GM12878 (cell line): ENCODE measurements at places on chromosomes 6 and 20.

- no peak for DNase-seq
Observed at GRCh38 chr20:34542439-34542838, 16.1 kb upstream of the MAP1LC3A start.

GRCh38 chr20:53672484-53673129 lies 79.0 kb upstream of the ZNF217 start:
- DNase-seq = no peak

DNA sequence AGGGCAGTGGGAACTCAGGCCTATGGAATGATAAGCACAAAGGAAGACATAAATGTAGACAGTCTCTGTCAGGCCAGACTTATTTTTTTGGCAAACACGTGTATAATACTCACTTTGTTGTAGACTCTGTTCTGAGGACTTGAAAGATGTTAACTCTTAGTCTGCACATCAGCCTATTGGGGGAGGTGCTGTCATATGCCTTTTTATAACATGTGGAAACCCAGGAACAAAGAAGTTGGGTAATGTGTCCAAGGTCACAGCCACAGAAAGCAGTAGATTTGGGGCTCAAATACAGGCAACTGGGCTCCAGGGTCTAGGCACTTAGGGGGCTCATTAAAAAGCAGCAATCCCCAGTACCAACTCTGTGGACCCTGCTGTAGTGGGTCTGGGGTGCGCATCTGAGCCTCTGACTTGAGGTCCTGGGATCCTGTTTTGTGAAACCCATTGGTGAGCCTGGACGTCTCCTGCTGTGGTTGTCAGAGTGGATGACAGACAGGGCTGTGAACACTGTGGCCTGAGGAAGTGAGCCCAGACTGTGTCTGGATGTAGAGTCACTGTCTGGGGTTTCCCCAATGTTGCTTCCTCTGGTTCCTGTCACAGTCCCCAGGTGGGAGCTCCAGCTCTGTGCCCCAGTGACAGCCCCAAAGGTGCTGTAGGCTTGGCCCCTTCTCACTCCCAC lies 50.0 kb downstream of the CDH26 start:
- DNase-seq = no peak

DNA sequence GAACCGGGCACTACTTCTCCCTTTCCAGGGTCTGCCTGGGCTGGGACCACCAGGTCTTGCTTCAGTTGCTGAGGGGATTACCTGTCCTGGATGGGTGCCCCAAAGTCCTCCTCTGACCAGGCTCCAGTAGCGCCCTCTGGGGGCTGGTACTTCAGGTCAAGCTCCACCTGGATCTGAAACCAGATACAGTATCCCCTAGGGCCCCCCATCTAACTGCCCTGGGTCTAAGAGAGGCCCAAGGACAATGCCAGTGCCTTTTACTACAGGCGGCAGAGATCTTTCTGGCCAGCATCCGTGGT lies 11.2 kb upstream of the SPAG4 start:
- DNase-seq = no peak

DNA sequence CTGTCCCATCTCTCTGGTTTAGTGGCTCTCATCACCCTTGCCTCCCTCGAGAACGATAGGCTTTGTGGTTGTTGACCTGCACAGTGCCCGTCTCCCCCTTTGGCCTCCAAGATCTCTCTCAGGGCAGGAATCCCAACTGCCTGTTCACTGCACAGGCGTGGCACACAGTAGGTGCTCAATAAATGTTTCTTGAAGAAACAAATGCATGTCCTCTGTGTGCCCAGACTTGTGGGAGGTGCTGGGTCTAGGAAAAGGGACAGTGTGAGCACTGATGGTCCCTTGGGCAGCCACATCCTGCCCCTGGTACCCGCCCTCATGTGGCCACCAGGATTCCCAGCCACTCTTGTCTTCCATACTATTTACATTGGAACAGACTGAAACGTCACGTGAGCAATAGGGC lies 2.6 kb upstream of the BPIFB6 start:
- DNase-seq = no peak

DNA sequence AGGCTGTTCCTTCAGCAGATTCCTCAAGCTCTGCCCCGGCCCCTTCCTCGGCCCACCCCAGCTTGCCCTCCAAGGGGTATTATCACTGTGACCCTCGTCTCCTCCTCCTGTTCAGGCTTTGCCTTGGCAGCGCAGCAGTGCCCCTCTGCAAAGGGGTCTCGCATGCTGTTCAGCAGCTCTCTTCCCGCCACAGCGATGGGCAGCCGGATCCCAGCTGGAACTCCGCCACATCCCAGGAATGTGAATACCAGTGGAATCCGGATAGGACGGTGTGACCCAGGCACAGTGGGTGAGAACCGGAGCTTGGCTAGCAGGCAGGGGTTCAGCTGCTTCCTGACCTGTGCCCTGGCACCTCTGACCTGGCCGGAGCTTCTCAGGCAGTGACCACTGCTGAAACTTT lies 52.9 kb downstream of the RNASET2 start:
- DNase-seq = no peak

DNA sequence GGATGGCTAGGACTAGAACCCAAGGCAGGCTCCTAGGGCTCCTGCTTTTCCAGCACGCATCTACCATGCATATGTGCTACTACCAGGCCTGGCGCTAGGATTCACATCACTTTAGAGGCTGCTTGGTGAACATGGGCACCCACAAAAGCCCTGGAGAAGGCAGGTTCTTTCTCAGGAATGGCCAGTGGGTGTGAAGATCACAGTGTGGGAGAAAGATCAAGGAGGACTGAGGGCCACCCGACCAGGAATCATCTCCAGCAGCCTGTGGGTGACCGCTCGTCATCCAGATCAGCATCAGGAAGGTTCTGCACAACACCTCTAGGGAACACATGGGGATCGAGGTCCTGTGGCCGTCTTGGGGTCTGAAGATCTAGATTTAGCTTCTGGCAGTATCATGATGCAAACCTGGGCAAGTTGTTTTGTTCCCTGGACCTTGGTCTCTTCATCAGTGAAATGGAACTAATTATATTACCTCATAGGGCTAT lies 27.3 kb downstream of the SRSF3 start:
- DNase-seq = no peak
